A549 treated with dexamethasone at 1 μM for 4 hours (cell line): ENCODE measurements at places on chromosomes 6 and 20. TPM values are rescaled to one million over a fixed set of nuclear protein-coding genes. Genes with fewer than 3 reads are reported as not detected.

The DEFB112 gene
- total RNA-seq, result not detected in 5 replicates

The CGA gene
- total RNA-seq, result 0.29 to 0.72 TPM (median 0.47 TPM) in 5 replicates

The JPH2 gene
- 5.8 to 9.0 TPM (median 6.8 TPM) in 5 replicates for total RNA-seq

The PHACTR1 gene
- 0.01 to 0.02 TPM in 2 of 5 replicates, not detected in the others for total RNA-seq

The RIPPLY2 gene
- total RNA-seq, result 0.31 to 0.49 TPM (median 0.39 TPM) in 4 of 5 replicates, not detected in the other

The PACRG gene
- 0.32 TPM in 1 of 5 replicates, not detected in the others for total RNA-seq

The RSPO4 gene
- total RNA-seq, result not detected in 5 replicates

The LST1 gene
- total RNA-seq, result 0.11 TPM in 1 of 5 replicates, not detected in the others

The CFAP61 gene
- total RNA-seq, result 0.21 to 0.48 TPM (median 0.40 TPM) in 5 replicates
